Activated T-cell treated with anti-CD3 and anti-CD28 coated beads, Interleukin-2, amount 50 U/mL, for 72 hours (primary cell): ENCODE measurements at places on chromosomes 12 and 14.

DNA sequence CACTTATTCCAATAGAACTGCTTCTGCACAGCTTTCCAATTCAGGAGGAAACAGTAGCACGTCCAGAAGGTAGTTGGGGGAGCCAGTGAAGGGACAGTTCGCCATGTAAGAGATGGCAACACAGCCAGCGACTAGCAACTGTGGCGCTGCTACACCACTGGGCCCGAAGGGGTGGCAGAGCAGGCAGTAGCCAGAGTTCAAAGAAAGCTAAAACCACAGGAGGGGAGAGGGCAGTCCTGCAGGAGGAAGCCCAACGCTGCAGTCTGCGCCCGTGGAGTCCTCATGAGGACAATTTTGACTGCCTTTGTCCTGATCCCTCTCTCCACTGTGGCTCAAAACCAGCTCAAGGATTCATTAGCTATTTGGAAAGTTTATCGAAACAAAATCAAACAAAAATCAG lies 591.2 kb downstream of the VRK1 start:
- H3K27me3 ChIP-seq = no peaks in the 10 kb centered on the region
- H3K27ac ChIP-seq = peak overlapping the region; percentile 35
- H3K4me3 ChIP-seq = no peak overlapping the region
- H3K4me1 ChIP-seq = peaks cover 22% of the 10 kb centered on the region
- H3K36me3 ChIP-seq = no peaks in the 10 kb centered on the region

DNA sequence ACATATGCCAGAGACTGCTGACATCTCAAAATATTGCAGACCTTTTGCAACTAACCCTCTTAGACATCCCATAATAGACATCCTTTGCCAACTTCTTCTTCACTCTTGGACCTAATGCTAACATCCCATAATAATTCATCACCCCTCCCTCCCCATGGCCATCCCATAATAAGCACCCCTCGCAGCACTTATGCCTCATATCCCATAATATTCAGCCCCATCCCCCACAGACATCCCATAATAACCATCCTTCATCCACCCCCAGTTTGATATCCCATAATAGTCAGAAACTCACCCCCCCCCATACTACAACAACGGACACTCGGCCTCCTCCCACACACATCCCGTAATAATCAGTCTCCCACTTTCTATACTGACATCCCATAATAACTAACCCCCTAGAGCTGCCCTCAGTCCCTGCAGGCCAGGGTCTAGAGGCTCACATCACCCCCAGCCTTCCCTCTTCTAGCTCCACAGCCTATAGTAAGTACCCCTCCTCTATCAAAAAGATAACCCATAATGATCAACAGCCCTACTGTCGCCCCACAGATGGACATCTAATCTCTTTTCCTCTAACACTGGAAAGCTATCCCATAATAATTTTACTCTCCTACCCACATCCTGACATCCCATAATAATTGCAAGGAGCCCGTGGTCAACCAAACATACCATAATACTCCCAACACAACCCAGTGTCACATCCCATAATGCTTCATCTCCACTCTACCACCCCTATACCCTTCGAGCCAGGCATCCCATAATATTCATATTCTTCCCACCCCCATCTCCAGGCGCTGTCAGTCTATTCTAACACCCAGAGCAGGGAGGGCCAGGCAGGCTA lies 792 bp upstream of the CHD4 start:
- H3K4me3 ChIP-seq = no peak overlapping the region
- peaks cover 20% of the 10 kb centered on the region for H3K36me3 ChIP-seq
- H3K27me3 ChIP-seq = no peaks in the 10 kb centered on the region
- no peak overlapping the region for H3K27ac ChIP-seq
- DNase-seq = peak; percentile 55
- H3K4me1 ChIP-seq = peaks cover 27% of the 10 kb centered on the region

GRCh38 chr12:96256672-96257361 lies 62.6 kb downstream of the ELK3 start:
- H3K27me3 ChIP-seq = no peaks in the 10 kb centered on the region
- H3K4me1 ChIP-seq = peaks cover 6% of the 10 kb centered on the region
- no peak overlapping the region for H3K4me3 ChIP-seq
- H3K36me3 ChIP-seq = peaks cover 28% of the 10 kb centered on the region
- no peak overlapping the region for H3K27ac ChIP-seq

- H3K4me3 ChIP-seq = peak overlapping the region; percentile 69
- peaks cover 23% of the 10 kb centered on the region for H3K4me1 ChIP-seq
- H3K27ac ChIP-seq = peak overlapping the region; percentile 93
- H3K27me3 ChIP-seq = peaks cover 49% of the 10 kb centered on the region
Measured at GRCh38 chr12:10540776-10541205, 35.1 kb downstream of the EIF2S3B start.

DNA sequence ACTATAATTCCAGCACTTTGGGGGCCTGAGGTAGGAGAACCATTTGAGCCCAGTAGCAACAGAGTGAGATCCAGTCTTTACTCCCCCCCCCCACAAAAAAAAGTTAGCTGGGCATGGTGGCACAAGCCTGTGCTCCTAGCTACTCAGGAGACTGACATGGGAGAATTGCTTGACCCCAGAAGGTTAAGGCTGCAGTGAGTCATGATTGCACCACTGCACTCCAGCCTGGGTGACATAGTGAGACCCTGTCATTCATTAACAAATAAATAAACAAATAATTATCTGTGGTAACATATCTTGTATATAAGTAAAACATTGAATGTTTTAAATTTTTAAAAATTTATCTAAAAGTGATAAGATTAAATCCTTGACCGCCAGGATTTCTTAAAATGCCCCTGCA lies 4.8 kb downstream of the ENTPD5 start:
- peaks cover 1% of the 10 kb centered on the region for H3K36me3 ChIP-seq
- H3K27me3 ChIP-seq = no peaks in the 10 kb centered on the region
- DNase-seq = no peak
- peaks cover 17% of the 10 kb centered on the region for H3K4me1 ChIP-seq
- H3K4me3 ChIP-seq = no peak overlapping the region

- no peak for DNase-seq
- H3K4me3 ChIP-seq = no peak overlapping the region
- H3K36me3 ChIP-seq = no peaks in the 10 kb centered on the region
- H3K27ac ChIP-seq = no peak overlapping the region
Measured at GRCh38 chr12:64923536-64923935, 99.1 kb downstream of the TBC1D30 start.

DNA sequence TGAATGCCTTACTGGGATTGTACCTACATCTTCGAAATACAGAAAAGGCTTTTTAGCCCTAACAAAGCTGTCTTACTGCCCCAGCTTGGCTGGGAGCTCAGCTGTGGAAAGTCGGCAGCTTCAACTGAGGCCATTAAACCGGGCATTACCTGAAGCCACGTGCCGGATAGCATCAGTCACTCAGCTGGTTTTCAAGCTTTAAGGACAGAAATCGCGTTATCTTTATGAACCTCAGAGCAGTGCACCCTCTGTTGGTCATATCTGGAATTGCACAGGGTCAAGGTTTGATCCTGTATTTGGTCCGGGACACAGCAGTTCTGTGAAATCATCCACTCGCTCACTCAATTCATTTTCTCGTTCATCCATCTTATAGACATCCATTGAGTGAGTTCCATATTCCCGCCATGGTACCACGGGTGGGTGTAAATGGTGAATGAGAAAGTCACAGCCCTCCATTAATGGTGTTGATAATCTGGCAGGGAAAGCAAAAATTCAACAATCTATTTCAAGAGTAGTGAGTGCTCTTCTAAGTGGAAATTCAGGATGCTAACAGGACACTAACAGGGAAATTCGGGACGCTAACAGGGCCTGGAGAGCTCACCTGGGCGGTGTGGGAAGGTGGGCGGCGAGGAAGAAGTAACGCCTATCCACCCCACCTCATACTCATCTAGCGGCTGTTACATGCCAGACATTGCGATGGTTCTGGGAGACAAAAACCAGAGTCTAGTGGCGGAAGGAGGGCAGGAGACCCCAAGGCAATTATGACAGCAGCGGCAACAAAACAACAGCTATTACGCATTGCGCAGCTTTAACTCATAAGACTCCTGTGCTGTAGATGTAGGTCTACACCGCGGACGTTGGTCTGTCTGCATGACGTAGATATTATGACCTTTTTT lies 60.6 kb upstream of the TCL1A start:
- peaks cover 29% of the 10 kb centered on the region for H3K27me3 ChIP-seq
- no peaks in the 10 kb centered on the region for H3K4me1 ChIP-seq
- no peak overlapping the region for H3K27ac ChIP-seq
- DNase-seq = peak; percentile 50
- H3K36me3 ChIP-seq = no peaks in the 10 kb centered on the region

- peaks cover 15% of the 10 kb centered on the region for H3K27me3 ChIP-seq
- H3K4me3 ChIP-seq = no peak overlapping the region
- DNase-seq = no peak
- H3K4me1 ChIP-seq = no peaks in the 10 kb centered on the region
- no peaks in the 10 kb centered on the region for H3K36me3 ChIP-seq
- H3K27ac ChIP-seq = no peak overlapping the region
Measured at GRCh38 chr14:24952851-24953666, 96.9 kb downstream of the STXBP6 start.

DNA sequence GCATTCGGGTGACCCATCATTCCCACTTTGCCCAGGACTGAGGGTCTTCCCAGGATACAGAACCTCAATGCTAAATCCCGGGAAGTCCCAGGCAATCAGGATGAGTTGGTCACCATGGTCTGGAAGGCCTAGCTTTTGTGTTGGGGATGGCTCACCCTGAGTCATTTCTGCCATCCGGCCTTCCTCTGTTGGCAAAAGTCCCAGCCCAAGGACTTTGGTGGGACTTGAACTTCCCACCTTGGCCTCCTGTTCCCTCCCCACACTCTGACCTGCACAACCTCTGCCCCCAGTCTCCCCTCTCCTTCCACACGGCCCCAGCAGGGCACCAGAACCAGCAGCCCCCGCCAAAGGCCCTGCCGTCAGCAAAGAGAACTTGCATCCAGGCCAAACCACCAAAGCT lies 24.6 kb upstream of the NCOR2 start:
- H3K36me3 ChIP-seq = peaks cover 6% of the 10 kb centered on the region
- peaks cover 7% of the 10 kb centered on the region for H3K27me3 ChIP-seq
- H3K27ac ChIP-seq = no peak overlapping the region

- peak overlapping the region; percentile 51 for H3K27ac ChIP-seq
- H3K4me1 ChIP-seq = no peaks in the 10 kb centered on the region
- H3K4me3 ChIP-seq = no peak overlapping the region
- H3K36me3 ChIP-seq = no peaks in the 10 kb centered on the region
- H3K27me3 ChIP-seq = no peaks in the 10 kb centered on the region
Measured at GRCh38 chr12:26077915-26078702, 46.7 kb downstream of the BHLHE41 start.

- H3K27me3 ChIP-seq = peaks cover 13% of the 10 kb centered on the region
- no peaks in the 10 kb centered on the region for H3K4me1 ChIP-seq
- H3K27ac ChIP-seq = no peak overlapping the region
- no peaks in the 10 kb centered on the region for H3K36me3 ChIP-seq
- DNase-seq = no peak
- H3K4me3 ChIP-seq = no peak overlapping the region
Measured at GRCh38 chr12:117294189-117294603, 67.2 kb downstream of the NOS1 start.

DNA sequence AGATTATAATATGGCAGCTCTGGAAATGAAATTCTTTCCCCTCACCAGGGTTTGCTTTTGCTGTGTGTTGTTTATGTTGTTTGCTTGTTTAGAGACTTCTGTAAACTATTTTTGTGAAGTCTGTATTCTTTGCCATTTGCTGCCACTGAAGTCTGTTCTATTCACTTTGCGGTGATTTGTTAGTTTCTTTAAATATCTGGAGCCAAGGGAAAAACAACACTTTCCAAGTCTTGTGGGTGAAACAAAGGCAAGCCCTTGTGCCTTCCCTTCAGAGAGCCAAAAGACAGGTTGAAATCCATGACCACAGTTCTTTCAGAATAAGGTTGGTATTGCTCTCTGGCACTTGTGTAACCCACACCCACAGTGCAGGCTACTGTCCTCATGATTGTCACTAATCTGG lies 59.5 kb upstream of the RNU6-7 start:
- no peak for DNase-seq
- H3K27ac ChIP-seq = no peak overlapping the region
- H3K36me3 ChIP-seq = peaks cover 5% of the 10 kb centered on the region
- no peak overlapping the region for H3K4me3 ChIP-seq
- no peaks in the 10 kb centered on the region for H3K4me1 ChIP-seq

- no peaks in the 10 kb centered on the region for H3K36me3 ChIP-seq
- DNase-seq = no peak
- no peaks in the 10 kb centered on the region for H3K27me3 ChIP-seq
Measured at GRCh38 chr14:42992930-42993329, 1386.3 kb downstream of the LRFN5 start.

- peaks cover 31% of the 10 kb centered on the region for H3K4me1 ChIP-seq
- H3K4me3 ChIP-seq = peak overlapping the region; percentile 99
- peak; percentile 54 for DNase-seq
- H3K27ac ChIP-seq = no peak overlapping the region
Measured at GRCh38 chr12:44876544-44877410, 662 bp upstream of the NELL2 start.

DNA sequence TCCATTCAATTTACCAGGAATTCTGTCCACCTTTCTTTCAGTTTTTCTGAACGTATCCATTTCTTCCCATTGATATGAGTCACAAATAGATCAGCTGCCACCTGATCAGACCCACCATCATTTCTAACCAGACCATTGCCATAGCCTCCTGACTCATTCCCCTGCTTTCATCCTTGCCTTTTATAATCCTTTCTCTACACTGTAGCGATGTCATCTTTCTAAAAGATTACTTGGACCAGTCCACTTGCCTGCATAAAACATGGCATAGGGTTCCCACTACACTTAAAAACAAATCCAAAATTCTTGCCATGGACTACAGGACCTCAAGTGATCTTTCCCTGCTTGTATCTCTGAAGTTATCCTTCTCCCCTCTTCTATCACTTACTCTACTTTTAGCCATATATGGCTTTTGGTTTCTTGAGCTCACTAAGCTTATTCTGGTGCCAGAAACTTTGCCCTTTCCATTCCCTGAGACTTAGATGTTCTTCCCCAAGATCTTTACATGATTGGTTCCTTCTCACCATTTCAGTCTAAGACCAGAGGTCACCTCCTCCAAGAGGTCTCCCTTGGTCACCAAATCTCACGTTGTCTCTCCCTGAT lies 149.5 kb upstream of the KRR1 start:
- no peak overlapping the region for H3K4me3 ChIP-seq
- H3K27me3 ChIP-seq = peaks cover 6% of the 10 kb centered on the region

DNA sequence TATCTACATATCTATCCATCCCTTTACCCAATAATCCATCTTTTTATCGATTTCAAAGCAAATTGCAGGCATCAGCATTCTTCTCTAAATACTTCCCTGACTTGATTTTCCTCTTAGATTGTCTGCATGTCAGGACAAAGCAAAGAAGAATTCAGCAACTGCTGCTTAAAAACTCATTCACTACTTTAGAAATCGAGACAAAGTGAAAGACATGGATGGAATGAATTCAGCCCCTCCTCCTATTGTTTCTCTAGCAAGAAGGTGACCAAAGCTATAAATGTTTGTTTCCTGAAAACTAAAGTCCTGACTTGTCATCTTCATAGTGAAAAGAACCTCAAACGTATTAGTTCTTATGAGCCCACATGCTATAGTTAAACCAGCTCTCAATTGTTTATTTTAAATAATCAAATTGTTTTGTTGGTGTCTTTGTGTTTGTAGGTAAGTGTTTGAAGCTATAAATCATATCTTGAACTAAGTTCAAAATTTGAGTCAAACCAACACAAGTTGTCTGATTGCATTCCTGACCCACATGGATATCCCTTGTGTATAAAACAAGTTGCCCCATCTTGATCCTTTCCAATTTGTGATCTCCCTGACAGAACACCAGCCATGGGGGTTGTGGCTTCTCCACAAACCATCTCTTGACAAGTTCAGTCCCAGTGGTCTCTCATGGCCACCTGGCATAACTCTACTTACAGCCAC lies 58.6 kb upstream of the ARHGAP5 start:
- H3K4me1 ChIP-seq = no peaks in the 10 kb centered on the region
- no peaks in the 10 kb centered on the region for H3K36me3 ChIP-seq
- no peak overlapping the region for H3K4me3 ChIP-seq
- H3K27ac ChIP-seq = no peak overlapping the region
- no peaks in the 10 kb centered on the region for H3K27me3 ChIP-seq
- no peak for DNase-seq
